ENCODE measurements at places on chromosomes 16 and 17.
A peak's percentile ranks its signal among the peaks of the same experiment; 100 is the strongest.

- no peak for DNase-seq
Observed at GRCh38 chr17:12388226-12388625, 277.5 kb upstream of the MYOCD start.

DNA sequence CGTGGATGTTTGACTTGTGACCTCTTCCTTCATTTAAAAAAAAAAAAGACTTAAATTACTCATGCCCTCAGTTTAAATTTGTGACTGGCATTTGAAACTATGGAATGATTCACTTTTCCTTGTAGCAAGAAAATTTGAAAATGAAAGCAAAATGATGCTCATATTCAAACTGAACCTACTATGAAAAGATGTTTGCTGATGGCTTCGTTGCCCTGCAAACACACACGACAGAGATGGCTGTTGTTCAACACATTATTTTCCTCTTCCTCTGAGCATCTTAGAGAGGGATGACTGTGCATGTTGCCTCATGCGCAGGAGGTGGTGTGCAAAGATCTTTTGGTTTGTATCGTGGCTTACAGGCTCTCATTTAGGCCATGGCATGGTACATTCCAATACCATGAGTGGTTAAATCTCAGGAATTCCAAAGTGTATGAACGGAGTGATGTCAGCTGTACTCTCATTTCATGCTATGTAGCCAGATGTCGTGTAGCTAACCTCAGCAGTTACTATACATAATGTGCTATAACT is 164.5 kb downstream of the PRKCA start:
- peak; percentile 60 for DNase-seq

GRCh38 chr17:33990943-33991706 is 264.0 kb upstream of the CCL2 start:
- no peak for DNase-seq

DNA sequence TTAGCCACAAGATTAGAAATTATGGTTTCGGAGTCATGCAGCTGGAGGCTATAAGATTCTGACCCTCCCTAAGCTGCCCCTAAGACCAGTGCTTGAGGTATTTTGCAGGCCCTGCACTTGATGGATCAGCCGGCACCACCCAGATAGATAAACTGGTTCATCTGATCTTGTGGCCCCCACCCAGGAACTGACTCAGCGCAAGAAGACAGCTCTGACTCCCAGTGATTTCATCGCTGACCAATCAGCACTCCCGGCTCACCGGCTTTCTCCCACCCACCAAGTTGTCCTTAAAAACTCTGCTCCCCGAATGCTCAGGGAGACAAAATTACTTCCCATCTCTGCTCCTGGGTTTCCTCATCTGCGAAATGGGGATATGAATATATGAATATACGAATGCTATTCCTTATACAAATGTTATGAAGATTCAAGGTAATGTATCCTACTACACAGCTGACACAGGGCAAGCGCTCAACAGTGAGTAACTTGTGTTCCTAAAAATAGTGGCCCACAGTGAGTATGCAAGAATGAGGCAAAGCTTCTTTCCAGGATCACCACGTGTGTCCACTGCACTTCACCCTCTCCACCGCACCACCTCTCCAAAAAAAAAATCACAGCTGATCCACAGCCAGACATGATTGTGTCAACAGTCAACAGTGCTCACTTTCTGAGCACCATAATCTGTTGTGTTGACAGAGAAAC is 33.3 kb upstream of the C16orf82 start:
- no peak for DNase-seq

DNA sequence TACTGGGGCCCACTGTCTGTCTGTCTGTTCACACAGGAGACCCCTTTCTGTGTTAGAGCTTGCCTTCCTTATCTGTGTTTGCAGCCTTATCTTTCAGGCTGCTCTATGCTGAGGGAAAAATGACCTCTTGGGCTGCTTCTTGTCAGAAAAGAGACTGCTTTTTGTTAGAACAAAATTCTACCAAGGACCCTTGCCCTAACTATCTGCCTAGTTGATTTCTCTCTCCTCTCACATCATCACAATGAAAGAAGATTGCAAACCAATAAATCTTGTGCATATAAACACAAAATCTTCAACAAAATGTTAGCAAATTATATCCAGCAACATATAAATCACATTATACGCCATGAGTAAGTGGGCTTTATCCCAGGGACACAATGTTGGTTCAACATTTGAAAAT is 1117.7 kb downstream of the CDH11 start:
- no peak for DNase-seq

- DNase-seq: no peak
Observed at GRCh38 chr17:56820207-56820606, 13.5 kb downstream of the C17orf67 start.

- no peak for DNase-seq
Observed at GRCh38 chr17:76131692-76132573, 9.1 kb downstream of the FOXJ1 start.

DNA sequence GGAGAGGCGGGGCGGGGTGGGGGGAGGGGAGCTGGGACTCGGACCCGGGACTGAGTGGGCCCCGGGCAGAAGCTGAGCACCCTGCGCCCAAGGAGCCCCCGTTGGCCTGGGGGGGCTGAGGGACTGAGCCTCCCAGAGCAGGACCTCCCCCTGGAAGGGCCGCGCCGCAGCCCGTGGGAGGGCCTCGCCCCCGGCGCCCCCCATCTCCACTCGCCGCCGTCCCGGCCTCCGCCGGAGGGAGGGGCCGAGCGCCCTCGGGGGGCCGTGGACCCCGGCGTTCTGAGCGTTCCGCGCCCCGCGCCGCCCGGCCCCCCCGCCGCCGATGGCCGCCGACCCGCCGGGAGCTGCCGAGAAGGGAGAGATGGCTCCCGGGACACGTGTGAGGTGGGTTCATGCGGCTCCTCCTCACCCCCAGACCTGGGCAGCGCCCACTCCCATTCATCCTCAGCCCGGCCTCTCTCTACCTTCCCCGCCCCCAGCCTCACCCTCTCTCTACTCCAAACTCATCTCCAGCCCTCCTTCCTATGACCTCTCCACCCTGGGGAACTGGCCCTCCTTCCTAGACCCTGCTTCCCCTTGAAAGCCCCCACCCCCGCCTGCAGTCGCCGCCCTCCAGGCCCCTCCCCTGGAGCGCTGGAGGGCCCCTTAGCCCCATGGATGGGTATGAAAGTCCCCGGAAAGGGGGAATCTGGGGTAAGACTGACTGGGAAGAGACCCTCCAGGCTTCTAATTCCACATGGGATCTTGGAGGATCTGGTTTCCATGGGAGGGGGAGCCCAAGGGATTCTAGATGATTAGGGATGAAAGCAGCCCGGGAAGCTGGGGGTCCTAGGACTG is 922 bp downstream of the FBXL19 start:
- no peak for DNase-seq

DNA sequence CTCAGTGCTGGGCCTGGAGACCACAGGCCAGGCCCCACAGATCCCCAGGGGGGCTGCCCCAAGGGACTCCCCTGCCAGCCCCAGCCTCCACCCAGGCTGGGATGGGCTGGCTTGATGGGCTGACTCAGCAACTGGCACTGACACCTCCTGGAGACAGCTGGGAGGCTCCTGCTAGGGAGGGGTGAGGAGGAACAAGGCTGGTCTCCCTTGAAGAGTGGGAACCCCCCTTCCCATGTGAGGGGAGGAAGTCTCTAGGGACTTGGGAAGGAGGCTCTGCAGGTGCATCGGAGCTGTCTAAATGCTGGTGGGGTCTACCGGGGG is 10.4 kb downstream of the NHERF1 start:
- no peak for DNase-seq

DNA sequence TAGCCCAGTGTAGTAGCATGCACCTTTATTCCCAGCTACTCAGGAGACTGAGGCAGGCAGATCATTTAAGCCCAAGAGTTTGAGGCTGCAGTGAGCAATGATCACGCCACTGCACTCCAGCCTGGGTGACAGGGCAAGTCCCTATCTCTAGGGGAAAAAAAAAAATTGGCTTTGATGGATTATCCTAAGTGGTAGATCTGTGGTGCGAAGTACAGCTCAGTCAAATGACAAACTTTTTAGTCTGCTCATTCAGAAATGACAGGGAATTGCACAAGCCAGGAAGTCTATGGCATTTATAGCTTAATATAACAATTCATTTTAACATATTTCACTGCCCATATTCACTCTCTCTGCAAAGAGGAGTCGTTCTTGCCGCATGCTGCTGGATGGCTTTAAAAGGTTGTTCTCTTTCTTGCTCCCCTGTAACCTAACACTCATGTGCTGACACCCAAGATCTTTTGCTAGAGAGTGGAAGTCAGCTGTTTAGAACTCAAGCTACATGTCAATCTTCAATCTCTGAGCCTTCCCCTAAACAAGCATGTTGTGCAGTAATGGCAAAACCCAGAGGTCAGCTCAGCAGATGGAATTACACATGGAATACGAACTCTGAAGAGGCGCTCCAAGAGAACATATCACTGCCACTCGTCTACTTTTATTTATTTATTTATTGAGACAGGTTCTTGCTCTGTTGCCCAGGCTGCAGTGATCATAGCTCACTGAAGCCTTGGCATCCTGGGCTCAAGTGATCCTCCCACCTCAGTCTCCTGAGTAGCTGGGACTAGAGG is 32.8 kb downstream of the RNF157 start:
- DNase-seq: no peak

GRCh38 chr17:46764709-46765401 is 53.6 kb downstream of the WNT3 start:
- no peak for DNase-seq

- no peak for DNase-seq
Observed at GRCh38 chr17:4837471-4838308, 4.5 kb downstream of the MINK1 start.

DNA sequence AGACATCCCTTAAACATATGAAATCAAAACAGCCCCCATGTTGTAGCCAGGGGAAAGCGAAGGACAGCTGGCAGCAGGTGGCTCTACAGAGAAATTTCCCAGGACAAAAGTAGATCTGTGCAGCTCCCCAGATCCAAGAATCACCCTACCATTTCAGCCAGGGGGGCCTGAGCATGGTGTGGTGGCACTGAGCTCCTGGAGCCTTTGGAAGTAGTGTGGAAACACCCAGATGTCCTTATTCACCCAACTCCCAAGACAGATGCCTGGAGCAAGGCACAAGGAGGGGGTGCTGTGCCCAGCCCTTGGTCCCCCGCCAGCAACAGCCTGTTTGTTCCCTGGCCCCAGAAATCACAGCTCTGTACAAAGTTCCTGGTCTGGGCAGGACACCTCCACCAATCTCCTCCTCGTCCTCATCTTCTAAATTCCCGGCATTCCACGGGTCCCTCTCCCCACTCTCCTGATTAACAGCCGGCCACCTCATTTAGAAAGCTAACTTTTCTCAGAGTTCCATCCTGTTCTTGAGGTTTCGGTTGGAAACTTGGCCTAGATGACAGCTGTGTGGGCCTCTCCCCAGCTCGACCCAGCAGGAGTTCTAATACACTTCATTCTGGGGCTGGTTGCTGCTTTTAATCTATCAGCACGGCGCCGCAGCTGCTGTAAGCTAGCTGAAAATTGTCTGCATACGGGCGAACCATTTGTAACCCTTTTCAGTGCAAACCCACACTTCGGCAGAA is 191.1 kb downstream of the C16orf78 start:
- DNase-seq: no peak

GRCh38 chr16:84065536-84066132 is 23.0 kb upstream of the SLC38A8 start:
- DNase-seq: no peak

DNA sequence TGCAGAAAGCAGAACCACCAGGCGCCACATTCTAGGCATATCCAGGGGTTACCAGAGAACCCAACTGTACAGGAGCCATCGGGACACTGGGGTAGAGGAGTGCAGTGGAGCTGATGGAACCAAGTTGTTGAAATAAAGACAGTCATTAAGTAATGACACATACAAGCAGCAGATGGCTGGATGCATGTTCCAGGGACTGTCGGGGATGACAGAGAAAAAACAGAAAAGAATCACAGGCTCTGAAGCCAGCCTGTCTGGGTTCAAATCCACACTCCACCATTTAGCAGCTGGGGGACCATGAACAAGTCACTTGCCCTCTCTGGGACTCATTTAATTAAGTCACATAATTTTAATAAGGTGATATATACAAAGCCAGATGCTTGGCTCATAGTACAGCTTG is 117.1 kb downstream of the ZNF423 start:
- no peak for DNase-seq

Data from stimulated activated CD8-positive, alpha-beta memory T cell treated with anti-CD3 and anti-CD28 coated beads, Interleukin-15, amount 100 ng/mL, for 48 hours (primary cell).